ENCODE measurements at places on chromosomes 13 and 19.

DNA sequence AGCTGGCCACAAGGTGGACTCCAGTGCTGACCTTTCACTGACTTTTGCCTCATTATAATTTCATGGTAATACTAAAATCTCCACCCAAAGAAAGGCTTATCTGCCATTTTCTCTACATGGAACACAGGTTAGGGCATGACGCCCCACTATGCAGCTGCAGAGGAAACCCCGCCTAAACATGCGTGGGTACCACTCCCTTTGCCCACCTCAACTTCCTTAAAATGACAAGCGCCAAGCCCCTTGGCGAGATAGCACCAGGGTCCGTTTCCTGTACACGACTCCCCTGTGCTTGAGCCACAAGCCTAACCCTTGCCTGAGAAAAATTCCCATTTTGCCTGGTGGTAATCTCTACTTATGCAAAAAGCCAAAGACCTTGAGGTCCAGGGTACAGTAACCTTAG, 36.0 kb upstream of the PABPC3 start:
- no peak for DNase-seq

DNA sequence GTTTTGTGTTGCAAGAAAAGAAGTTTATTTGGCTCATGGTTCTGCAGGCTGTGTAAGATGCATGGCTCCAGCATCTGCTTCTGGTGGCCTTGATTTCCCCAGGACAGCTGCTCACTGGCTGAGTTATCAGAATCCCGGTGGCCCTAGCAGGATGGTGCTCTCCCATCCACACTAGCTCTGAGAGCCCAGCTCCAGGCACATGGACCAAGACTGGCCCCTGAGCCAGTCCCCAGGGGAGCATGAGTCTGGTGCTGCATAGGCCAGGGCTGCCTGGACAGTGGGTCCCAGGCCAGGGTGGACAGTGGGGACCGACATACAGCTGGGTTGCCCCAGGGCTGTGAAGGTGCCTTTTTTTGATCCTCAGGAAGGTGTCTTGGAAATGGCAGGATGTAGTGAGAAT, 10.4 kb downstream of the ADGRE2 start:
- no peak for DNase-seq

GRCh38 chr13:46992383-46992952, 95.6 kb upstream of the HTR2A start:
- DNase-seq, result peak; percentile 65

GRCh38 chr13:109144693-109145437, 515.5 kb downstream of the MYO16 start:
- DNase-seq, result no peak

GRCh38 chr19:45170146-45171106, 7.6 kb downstream of the TRAPPC6A start:
- DNase-seq, result no peak

DNA sequence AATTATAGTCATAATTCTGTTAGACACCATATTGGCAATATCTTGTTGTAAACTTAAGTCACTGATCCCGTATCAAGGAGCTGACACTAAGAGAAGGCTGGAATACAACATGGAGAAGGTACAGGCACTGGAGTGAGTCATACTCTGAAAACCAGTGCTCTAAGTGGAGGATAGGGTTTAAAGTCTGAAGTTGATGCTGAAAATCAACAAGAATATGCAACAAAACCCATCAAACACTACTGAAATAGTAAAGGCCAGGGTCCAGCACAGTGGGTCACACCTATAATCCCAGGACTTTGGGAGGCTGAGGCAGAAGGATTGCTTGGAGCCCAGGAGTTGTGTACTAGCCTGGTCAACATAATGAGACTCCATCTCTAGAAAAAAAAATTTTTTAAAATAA, 73.2 kb upstream of the KLF5 start:
- no peak for DNase-seq

GRCh38 chr19:3468211-3468610, 12.1 kb downstream of the SMIM24 start:
- DNase-seq, result no peak

DNA sequence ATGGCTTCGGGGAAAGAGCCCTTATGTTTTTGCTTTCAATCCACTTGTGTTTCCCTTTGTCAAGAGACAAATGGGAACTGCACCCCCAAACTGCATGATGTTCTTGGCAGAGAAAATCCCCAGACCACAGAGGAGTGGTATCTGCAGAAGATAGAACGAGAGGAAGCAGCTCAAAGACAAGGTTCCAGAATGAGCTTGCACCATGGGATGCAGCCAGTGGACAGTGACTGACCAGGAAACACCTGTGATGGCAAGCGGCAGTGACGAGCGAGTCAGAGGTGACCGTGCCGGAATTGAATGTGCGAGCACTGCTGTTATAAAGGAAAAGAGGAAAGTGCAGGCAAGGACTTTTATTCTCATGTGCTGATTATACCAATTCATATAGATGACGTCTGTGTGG, 46.3 kb downstream of the IRS2 start:
- DNase-seq, result no peak

DNA sequence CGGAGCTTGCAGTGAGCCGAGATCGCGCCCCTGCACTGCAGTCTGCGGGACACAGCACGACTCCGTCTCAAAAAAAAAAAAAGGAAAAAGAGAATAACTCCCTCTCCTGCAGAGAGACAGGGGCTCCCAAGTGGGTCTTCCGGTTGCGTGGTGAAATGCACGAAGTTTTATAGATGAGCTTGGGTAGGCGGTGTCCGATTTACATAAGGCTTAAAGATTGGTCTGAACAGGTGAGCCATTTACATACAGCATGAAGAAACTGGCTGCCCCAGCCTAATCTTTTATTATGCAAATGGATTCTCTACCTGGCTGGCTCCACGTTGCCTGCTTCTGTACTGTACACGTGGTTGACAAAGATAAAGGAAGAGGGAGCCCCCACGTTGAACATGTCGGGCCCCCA, 19.5 kb downstream of the ADGRE2 start:
- DNase-seq, result no peak

DNA sequence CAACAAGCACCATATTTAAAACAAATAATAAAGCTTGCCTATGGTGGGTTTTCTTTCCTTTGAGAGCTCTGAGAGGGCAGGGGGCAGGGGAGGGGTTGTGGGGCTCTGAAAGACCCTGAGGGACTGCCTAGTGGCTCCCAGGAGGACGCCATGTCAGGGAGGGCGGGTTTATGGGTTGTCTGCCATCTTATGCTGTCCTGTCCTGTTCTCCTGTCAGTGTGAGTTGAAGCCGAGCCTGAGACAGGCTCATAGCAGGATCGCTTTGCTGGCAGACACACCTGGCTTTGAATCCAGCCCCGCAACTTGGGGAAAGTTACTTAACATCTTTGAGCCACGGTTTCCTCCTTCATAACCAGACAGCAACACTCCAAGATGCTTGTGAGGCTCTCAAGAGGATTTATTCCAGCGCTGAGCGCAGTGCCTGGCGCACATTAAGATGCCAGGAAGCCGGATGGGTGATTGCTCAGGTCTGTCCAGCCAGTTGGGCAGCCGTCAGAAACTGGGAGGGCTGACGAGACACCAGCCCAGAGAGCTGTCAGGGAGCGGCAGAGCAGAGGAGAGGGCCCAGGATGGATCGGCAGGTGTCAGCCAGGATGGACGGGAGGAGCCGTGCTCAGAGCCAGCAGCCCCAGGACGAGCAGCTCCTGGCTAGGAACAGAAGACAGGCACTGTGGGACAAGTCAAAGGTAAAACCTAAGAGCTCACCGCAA, 36.8 kb upstream of the C1QTNF9 start:
- no peak for DNase-seq

DNA sequence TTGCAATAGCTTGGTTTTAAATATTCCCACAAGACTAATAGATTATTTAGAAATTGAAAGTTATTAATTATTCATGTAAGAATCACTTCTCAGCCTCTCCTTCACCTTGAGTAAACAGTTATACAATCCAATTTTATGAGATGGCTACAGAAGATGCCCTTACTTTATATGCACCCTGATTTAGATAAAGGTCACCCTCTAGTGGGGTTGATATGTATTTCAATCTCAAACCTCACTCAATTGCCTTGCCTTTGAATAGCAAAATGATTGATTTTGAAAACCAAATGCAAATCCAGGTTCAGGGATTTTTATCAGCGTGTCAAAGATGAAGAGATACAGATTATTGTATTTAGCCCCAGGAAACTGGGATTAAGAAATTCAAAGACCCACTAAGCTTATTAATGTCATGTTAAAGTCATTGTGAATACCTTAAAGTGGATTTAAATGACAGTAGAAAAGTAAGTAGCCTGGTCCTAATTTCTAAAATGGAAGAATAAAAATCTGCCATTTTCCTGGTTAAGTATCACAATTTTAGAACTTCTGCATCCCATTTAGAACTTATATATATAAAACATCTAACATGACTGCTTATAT, 305.1 kb downstream of the ITGBL1 start:
- peak; percentile 59 for DNase-seq

DNA sequence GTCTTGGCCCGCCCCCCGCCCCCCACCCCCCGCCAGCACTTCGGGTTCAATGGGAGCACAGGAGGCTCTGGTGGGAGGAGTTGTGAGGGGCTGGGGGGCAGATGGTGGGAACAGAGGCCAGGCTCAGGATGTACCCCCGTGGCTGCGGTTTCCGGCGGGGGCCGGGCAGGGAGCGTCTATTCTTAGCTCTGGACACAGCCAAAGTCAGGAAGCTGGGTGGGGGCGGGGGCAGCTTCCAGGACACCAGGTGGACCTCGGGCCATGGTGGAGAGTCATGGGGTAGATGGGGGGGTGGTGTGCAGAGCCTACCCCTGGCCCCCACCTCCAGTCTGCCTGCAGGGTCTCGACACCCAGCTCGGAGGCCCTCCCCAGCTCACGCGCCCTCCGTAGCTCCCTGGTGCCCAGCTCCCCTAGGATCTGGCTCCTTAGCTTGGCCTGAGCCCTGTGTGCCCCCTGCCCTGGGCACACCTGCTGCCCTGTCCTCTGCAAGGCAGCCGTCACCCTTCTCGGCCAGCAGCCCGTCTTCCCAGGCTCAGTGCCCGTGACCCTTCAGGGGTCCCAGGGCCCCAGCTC, 2.2 kb upstream of the TBXA2R start:
- DNase-seq, result no peak

DNA sequence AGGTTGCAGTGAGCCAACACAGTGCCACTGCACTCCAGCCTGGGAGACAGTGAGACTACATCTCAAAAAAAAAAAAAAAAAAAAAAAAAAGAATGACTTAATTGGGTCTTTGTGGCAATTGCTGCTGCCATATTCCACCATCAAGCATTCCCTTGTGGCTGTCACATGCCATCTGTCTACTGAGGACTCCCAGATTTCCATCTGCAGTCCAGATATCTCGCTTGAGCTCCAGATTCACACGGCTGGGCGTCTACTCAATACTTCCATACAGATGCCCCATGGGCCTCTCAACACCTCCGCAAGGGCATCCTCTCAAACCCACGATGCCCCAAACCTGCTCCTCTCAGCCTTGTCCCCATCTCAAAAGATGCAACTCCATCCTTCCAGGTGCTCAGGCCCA, 12.9 kb downstream of the TMEM143 start:
- DNase-seq, result no peak

DNA sequence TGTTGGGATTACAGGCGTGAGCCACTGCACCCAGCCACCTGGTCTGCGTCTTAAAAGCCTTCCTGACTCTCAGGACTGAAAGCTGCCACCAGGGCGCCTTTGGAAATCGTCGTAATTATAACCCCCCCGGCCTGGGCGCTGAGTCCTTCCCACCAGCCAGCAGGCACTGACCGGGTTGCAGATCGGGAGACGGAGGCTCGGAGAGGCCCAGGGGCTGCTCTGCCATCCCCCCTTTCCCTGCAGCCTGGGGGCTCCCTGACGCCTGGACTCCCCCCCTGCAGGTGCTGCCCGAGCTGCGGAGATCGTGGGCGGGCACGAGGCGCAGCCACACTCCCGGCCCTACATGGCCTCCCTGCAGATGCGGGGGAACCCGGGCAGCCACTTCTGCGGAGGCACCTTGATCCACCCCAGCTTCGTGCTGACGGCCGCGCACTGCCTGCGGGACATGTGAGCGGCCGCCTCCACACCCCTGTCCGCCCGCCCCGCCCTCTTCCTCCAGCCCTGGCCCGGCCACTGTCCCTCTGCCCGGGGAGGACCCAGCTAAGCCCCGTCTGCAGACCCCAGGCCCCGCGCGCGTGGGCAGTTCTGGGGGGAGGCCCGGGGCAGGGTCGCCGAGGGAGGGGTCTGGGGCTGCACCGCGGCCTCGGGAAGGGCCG, 2.5 kb downstream of the PRTN3 start:
- DNase-seq, result no peak

DNA sequence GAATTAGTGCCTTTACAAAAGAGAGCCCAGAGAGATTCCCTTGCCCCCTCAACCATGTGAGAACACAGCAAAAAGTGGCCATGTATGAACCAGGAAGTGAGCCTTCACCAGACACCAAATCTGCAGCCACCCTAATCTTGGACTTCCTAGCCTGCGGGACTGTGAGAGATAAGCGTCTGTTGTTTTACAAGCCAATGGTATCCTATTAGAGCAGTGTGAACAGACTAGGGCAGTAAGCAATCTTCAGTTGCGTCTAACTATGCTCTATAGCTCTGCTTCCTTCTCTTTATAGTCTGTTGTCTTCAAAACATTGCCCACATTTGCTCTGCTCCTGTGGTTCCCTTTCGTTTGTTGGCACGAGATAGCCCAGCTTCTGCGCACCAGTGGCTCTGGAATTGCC, 109.5 kb upstream of the FNDC3A start:
- DNase-seq, result no peak

DNA sequence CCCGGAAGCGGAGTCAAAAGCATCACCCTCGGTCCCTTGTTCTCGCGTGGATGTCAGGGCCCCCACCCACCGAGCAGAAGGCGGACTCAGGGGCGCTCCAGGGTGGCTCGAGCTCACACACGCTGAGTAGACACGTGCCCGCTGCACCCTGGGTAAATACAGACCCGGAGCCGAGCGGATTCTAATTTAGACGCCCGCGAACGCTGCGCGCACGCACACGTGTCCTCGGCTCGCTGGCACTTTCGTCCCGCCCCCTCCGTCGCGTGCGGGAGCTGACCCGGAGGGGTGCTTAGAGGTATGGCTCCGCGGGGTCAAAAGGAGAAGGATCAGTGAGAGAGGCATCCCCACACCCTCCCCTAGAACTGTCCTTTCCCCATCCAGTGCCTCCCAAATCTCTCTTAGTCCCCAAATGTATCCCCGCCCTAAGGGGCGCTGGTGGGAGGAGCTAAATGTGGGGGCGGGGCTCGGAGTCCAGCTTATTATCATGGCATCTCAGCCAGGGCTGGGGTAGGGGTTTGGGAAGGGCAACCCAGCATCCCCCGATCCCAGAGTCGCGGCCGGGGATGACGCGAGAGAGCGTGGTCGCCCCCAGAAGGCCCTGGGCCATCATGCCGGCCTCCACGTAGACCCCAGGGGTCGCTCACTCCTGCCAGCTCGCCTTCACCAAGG, 451 bp upstream of the ICAM5 start:
- DNase-seq, result peak; percentile 44
